CD4-positive, CD25-positive, alpha-beta regulatory T cell (primary cell): ENCODE measurements at places on chromosomes 16 and 17.

DNA sequence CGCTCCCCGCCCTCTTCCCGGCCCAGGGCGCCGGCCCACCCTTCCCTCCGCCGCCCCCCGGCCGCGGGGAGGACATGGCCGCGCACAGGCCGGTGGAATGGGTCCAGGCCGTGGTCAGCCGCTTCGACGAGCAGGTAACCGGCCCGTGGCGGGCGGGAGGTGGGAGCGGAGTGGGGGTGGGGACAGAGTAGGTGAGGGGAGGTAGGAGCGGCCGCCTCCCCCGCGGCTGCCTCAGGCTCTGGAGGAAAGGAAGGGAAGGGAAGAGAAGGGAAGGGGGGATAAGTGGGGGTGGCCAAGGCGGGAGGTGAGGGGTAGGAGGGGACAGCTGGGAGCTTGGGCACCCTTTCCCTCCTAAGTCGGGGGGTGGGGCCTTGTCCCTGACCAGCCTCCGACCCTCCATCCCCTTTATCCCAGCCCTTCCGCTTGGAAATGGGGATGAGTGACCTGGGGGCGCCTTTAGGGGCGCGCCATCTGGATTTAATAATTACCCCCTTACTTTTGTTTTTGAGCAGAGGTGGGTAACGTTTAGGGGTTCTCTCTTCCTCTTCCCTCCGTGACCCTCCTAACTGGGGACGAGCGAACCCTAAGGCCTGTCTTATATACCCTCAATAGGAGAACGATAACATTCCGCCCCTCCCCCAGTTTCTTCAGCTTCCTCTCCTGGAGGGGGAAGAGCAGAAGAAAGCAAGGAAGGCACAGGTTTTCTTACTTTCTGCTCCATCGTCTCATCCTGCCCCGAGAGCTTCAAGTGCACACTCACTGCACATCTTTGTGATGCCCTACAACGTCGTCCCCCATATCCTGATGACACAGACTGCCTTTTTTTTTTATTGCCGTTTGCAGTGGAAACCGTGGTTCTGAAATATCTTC lies 694 bp downstream of the NF1 start:
- DNase-seq = peak; percentile 31
- H3K4me3 ChIP-seq = peak overlapping the region; percentile 79
- H3K27me3 ChIP-seq = no peaks in the 10 kb centered on the region

DNA sequence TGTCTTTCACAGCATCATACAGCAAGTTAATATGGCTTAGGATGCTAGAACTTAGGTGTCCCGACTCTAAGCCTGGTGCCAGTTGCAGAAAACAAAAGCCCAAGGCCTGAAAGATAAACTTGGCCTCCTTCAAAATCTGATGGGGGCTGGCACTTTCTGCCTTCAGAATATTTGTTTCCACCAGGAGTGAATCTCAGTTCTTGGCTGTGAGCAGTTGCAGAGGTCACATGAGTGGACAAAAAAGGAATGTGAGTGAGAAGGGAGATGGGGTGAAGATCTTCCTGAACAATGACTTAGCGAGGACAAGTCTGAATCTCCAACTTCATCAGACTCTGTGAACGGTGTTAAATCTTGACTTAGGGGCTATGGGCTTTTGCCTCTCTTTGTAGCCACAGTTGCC lies 46.6 kb downstream of the HOXB1 start:
- no peak overlapping the region for H3K27ac ChIP-seq
- H3K27me3 ChIP-seq = no peaks in the 10 kb centered on the region
- H3K4me1 ChIP-seq = peaks cover 4% of the 10 kb centered on the region
- no peak overlapping the region for H3K4me3 ChIP-seq
- DNase-seq = no peak

- no peaks in the 10 kb centered on the region for H3K4me1 ChIP-seq
- H3K4me3 ChIP-seq = no peak overlapping the region
- DNase-seq = no peak
- H3K27me3 ChIP-seq = no peaks in the 10 kb centered on the region
- H3K36me3 ChIP-seq = no peaks in the 10 kb centered on the region
- H3K27ac ChIP-seq = no peak overlapping the region
Observed at GRCh38 chr17:28519236-28519635, 13.1 kb downstream of the FOXN1 start.

GRCh38 chr17:14201988-14202380 lies 34.7 kb downstream of the CDRT15 start:
- DNase-seq = no peak
- H3K36me3 ChIP-seq = no peaks in the 10 kb centered on the region
- no peaks in the 10 kb centered on the region for H3K27me3 ChIP-seq
- H3K4me1 ChIP-seq = peaks cover 99% of the 10 kb centered on the region
- peak overlapping the region; percentile 82 for H3K4me3 ChIP-seq
